ENCODE measurements at places on chromosomes 3 and 15.
A peak's percentile ranks its signal among the peaks of the same experiment; 100 is the strongest.

GRCh38 chr3:107806536-107806935, 283.8 kb downstream of the BBX start:
- no peak for DNase-seq

DNA sequence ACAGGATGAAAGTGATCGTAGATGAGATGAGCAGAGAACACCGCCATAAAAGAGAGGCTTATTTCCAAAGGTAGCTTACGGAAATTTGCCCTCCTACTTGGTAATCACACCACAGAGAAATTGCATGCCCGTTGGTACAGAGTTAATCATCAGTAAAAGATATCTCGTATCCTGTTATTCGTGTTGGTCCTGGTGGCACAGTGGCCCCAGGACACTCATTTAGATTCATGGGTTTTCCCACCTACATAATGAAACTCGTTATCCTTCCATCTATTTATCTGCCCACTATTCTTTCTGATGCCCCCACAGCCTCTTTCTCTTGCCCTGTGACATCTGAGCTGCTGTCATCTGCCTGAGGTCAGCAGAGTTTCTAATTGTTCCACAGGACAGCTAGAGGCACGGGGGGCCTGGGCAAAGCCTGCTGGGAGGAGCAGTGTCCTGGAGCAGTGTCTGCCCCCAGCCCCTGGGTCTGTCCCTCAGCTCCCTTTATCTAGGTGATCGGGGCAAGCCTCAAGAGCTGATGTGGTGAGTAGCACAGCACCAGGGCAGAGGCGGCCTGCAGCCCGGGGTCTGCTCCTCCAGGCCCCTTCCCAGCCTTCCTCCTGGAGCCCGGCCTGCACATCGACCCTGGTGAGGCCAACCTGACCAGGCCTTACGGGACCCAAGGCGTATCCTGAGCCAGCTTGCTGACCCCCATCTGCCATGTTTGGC, 42.2 kb downstream of the PXYLP1 start:
- peak; percentile 34 for DNase-seq

DNA sequence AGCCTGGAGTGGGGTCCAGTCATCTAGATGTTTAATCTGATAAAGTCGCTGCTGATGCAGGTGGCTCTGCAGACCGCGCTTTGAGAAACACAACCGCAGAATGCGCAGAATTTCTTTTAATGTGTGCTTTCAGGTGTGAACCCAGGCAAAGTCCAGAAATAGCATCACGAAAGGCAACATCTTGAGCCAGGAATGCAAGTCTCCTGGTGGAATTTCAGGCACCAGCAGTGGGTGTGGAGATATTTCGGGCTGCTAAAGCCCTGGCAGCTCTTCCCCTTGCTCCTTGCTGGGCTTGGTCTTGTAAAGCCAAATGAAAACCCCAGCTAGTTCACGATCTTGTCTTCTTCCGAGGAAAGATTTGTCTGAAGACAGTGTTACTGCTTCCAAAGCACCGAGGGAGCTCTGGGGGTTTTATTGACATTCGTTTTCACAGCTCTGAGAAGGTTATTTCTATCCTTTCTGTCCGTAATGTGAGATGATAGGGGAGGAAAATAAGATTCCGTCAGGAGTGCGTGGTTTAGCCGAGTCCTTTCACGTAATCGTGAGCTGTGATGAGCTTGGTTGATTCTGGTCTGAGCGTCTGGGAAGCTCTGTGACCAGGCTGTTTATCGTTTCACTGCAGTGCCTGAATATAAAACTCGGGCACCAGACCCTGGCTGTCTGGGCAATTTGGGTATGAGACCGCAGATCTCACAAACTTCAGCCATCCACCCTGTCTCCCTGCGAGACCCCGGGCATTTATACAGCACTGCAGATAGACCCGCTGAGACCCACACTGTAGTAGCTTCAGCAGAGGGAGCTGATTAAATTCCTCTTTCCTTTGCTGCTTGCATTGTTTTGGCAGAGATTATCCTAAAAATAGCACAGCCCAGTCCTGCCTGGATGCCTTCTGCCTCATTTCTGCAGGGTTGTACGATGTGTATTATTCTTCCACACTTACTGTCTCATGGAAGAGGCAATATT, 67.0 kb upstream of the SLC25A26 start:
- DNase-seq: peak; percentile 89

- no peak for DNase-seq
These were observed 32.4 kb downstream of the ACAN start for GRCh38 chr15:88835646-88836045.

GRCh38 chr3:95172164-95172943, 1109.5 kb downstream of the NSUN3 start:
- DNase-seq: no peak

GRCh38 chr3:134406331-134407238, 32.3 kb upstream of the AMOTL2 start:
- no peak for DNase-seq

- no peak for DNase-seq
These were observed 35.6 kb downstream of the AGBL1 start for GRCh38 chr15:86115145-86115801.

DNA sequence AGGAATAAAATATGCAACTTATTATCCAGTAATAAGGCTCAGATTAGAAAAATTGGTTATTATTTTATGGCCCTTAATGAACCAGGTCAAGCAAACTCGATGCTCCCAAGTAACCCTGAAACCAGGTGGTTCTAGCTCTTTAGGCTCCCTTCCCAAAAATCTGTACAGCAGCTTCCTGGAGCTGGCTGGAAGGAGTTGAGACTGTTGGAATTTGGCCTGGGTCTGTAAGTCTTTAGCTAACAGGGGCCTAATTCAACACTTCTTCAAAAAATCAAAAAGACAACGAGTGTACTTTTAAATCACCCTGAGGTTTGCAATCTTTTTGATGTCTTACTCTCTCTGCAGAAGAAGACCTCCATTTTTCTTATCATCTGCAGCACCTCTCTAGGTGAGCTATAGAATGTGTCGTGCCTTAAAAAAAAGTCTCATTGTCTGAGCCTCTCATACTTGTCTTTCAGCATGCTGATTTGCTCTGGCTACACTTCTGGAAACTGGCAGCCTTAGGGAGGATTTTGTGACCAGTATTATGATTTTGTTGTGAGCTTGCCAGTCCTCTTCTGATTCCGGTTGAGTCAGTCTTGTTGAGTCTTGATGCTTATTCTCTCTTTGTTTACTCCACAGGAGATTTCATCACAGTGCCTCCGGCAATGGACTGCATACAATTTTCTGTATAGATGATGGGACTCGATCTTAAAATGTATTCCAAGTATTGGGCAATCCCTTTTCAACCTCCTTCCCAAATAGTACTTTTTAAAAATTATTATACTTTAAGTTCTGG, 235.0 kb upstream of the KBTBD8 start:
- peak; percentile 91 for DNase-seq

DNA sequence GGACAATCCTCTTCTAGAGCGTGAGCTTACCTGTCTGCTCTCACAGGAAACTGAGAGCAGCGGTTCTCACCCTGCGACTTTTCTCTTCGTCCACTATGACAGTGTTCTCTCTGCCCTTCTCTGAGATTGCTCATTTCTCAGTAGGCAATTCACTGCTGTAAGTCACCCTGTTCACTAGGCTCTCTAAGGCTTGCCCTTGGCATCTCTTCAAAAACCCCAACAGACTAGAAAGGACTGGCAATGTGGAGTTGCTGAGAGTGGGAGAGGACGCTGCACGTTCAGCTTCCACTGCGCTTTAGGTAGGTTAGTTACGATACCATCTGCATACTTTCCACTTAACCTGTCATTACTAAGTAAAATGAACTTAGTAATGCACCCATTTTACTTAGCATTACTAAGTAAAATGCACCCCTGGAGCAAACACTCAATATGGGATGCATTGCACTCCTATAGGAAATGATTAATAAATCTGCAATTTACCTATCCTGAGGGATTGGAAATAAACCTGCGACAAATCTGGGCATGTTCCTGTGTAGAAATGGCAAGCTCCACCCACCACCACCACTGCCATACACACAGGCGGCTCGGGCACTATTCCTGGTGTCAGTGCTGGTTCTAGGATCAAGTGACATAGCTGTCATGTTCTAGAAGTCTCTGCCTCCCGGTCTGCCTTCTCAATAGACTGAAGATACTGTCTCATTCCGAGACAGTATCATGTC, 21.4 kb downstream of the XPC start:
- no peak for DNase-seq

DNA sequence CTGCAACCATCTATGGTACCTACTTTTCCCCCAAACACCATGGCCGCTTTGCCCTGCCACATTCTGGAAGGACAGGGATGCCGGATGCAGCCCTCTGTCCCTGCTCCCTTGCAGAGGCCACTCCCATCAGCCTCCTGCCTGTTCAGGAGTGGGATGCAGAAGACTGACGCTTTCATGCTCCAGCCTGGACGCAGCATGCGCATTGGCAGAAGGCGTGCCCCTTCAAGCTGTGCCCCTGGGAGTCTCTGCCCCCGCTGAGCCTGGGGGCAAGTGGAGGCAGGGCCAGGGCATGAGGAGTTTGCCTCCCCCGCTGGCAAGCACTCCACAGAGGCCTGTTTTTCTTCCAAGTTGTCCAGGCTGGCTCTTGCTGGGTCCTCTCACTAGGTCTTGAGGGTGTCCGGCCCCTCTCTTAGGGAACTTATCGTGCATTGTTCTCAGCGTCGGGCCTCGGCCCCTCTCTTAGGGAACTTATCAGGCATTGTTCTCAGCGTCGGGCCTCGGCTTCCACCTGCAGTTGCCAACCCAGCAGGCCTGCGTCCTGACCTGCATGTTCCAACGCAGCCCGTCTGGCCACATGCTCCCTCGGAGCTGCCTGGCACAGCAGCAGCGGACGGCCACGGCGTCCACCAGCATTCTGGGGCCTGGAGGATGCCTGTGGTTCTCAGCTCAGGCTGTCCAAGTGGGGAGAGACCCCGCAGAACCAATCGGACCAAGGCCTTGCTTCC, 14.6 kb upstream of the SNRPA1 start:
- DNase-seq: no peak

GRCh38 chr15:51561271-51561670, 61.3 kb downstream of the DMXL2 start:
- peak; percentile 11 for DNase-seq

- no peak for DNase-seq
These were observed 4.6 kb downstream of the EFCC1 start for GRCh38 chr3:129005526-129006303.

DNA sequence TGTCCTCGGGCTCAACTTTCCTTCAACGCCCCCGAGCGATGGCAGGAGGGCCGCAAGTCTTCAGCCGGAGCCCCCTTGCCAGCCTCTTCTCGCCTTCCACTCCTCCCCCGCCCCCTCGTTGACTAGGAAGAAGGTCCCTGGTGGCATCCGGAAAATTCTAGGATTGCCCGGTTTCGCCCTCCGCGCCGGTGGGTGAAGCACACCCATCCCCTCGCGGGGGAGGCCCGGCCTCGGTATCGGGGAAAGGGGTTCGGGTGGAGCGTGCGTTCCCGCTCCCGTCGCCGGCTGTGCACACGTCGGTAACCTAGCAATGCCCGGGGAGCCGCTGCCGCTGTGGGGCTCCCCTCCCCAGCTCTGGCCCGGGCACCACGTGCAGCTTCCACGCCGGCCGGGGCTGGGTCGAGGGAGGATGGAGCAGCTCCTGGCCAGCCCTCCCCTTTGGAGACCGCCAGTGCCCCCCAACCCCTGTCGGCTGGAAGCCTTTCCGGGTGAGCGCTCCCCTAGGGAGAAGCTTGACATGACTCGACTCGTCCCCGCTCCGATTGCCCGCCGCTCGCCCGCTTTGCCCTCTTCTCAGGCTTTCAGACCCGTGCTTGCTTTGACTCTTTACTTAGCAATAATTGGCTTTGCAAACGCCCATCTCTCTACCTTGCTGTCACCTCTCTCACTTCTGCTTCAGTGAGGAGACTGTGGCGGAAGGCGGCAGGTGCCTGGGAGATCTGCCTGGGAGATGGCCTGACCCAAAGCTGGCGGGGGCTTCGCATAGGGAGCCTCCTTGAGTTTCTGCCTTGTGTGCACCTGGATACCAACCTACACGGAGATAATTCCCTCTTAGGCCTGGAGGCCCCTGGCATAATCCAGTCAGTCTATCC, 1.3 kb downstream of the CACNA1D start:
- no peak for DNase-seq

DNA sequence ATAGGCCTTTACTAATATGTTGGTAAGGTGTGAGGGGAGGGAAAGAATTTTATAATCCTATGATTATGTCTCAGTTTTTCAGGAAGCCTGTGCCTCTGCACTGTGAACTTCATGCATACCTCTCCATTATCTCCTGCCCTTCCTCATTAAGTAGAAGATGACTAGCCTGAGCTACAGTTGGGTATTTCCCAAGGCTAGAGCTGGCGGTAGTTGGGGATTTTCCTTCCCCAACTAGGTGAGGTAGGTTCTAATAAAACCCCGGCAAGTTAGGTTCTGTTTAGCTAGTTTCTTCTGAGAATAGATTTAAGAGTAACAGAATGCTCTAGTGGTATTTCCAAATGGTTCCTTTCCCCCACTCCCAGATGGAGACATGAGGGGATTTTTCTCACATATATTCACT, 414.5 kb downstream of the GRM7 start:
- no peak for DNase-seq

DNA sequence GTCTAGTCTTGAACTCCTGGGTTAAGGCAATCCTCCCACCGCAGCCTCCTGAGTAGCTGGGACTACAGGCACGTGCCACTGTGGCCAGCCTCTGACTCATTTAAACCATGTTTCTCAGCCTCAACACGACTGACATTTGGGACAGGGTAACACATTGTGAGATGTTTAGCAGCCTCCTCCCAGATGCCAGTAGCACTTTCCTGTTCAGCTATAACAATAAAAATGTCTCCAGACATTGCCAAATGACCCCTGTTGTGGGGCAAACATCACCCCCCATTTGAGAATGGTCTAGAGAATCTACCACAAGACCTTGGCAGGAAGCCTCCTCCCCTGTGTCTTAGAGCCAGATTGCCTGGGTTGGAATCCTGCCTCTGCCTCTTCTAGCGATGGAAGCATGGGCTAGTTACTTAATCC, 8.4 kb downstream of the TMEM40 start:
- peak; percentile 36 for DNase-seq

- no peak for DNase-seq
These were observed 4.5 kb downstream of the ADGRG7 start for GRCh38 chr3:100613721-100614390.

DNA sequence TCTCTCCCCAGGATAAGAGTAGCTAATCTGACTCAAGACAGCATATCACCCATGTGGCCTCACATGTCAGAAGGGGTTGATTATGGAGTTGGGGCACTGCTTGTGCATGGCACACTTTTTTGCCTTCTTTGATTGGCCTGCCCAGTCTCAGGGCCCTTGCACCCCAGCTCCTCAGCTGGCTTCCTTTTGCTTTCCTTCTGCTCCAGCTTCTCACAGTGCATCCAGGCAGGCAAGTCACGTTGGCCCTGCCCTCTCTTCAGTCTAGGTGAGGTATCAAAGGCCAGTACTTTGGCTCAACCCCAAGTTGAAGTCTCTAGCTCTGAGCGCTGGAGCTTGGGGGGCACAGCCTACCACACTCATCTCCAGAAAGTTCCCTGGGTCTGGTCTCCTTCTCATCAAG, 42.2 kb downstream of the NGRN start:
- DNase-seq: no peak

GRCh38 chr15:55696221-55696620, 46.7 kb downstream of the PRTG start:
- DNase-seq: no peak

All from trophoblast cell (in vitro differentiated cells and primary cell).